Activated CD4-positive, alpha-beta memory T cell treated with anti-CD3 and anti-CD28 coated beads for 36 hours (primary cell): ENCODE measurements at places on chromosomes 12 and 14.

DNA sequence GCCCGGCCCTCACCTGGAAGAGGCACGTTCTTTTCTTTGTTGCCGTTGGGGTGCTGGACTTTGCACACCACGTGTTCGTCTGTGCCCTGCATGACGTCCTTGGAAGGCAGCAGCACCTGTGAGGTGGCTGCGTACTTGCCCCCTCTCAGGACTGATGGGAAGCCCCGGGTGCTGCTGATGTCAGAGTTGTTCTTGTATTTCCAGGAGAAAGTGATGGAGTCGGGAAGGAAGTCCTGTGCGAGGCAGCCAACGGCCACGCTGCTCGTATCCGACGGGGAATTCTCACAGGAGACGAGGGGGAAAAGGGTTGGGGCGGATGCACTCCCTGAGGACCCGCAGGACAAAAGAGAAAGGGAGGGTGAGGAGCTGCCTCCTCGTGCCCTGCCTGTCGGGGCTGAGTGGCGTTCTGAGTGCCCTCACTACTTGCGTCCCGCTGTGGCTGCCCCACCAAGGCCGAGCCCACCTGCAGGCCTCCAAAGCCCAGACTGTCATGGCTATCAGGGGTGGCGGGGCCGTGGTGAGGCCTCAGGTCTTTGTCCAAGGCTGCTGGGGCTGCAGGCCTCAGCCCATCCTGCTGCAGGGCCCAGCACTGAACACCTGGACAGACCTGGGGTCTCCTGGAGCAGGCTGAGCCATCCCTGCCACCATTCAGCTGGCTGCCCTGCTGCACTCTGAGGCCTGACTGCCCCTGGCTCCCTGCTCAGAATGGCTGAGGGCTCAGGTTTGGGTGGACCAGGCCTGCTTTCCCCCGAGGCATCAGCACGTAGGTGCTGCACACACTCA lies 329.7 kb downstream of the TMEM121 start:
- peak; percentile 8 for DNase-seq

DNA sequence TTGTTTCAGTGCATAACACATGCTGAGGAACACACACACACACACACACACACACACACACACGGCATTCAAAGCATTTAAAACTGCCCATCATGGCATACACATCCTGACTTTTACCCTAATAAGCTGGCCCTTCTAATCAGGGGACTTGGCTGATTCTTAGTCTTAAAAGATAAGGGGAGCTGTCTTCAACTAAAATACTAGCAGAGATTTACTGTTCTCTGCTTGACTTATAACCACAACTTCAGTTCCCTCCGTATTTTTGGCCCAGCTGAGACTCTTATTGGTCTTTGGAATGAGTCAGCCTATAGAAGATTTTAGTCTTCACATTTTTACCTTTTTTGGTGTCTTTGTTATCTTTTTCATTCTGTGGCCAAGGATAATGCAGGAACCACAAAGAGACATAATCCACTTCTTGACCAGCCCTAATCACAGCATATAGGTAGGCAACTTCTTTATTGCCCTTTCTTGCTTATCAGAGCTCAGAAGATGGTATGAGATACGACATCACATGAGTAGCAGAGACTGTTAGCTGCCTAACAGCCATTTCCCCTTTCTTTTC lies 25.1 kb upstream of the SLC8A3 start:
- DNase-seq = no peak

DNA sequence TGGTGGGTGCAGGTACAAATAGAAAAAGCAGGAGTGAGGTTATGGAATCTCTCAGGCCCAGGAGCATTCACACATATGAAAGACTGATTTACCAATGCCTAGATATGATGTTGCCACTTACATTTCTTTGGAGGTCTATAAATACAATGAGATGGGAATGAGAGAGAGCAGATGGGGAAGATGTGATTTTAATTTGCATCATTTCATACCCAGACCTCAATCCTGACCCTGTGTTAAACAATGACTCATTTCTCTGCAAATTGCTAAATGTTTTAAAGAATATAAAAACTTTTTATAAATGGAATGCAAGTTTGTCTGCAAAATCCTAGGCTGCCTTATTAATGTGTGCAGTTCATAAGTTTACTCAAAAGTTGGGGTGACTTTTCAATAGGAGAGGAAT lies 38.6 kb upstream of the GNG2 start:
- DNase-seq = no peak

DNA sequence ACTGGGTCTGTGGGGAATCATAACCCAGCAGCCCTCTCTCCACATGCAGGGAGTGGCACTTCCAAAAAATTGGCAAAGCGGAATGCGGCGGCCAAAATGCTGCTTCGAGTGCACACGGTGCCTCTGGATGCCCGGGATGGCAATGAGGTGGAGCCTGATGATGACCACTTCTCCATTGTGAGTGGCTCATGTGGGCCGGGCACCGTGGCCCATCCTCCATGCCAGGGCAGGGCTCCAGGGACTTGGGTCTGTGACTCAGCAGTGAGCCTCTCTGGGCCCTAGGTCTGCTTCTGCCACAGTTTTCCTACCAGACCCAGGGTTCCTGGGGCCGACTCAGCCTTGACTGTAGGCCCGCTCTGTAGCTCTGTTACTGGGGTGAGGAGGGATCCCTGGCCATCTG lies 2.2 kb downstream of the NPFF start:
- no peak for DNase-seq

GRCh38 chr12:112018571-112019237 lies 5.5 kb downstream of the ERP29 start:
- no peak for DNase-seq
